ENCODE measurements at places on chromosomes 13 and 19.

GRCh38 chr13:25602176-25602575, 230.4 kb downstream of the ATP8A2 start:
- DNase-seq = no peak

DNA sequence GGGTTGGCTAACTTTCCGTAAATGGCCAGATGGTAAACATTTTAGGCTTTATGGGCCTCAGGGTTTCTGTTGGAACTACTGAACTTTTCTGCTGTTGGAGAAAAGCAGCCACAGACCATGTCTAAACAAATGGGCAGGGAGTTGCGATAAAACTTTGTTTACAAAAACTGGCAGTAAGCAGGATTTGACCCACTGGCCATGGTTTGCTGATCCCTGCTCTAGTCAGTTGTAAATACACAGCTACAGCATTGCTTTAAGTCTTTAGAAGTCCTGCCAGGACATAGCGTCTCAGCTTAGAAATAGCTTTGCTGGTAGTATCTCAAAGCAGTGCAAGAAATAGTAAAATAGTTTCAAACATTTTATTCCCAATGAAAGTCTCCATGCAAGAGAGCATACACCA, 88.4 kb downstream of the NALCN start:
- DNase-seq = no peak

- no peak for DNase-seq
These were observed 25.2 kb upstream of the KATNAL1 start for GRCh38 chr13:30332456-30333143.

DNA sequence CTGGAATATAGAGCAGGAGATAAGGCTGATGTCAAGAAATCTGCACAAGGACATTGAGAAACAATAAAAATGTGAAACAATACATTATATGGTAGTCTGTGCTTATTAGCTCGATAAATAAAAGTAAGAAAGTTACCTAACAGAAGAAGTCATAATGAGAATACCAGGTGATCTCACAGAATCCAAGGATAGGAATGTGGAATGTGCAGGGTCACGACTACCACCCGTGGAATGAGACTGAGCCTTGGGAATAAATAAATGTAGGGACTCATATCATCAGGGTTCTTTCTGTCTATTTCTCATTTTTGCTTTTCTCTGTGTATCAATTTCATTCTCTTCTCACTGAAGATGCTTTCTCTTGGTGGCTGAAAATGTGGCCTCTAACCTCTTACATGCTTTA, 26.0 kb upstream of the KBTBD7 start:
- DNase-seq = no peak

GRCh38 chr19:30326393-30326710, 45.8 kb upstream of the ZNF536 start:
- DNase-seq = no peak

DNA sequence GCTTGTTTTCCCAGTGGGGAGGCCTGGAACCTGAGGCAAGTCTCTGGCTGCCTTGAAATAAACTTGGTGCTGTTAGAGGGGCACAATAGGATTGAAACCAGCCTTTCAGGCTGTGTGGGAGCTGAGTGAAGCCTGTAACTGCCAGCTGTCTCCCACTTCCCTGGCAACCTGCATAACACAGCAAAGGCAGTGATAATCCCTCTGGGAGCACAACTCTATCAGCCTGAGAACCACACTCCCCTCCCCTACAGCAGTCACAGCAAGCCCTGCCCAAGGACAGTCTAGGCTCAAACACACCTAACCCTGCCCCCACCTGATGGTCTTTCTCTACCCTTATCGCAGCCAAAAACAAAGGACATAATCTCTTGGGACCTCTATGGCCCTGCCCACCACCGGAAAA, 683.8 kb upstream of the ATXN8OS start:
- DNase-seq = no peak

GRCh38 chr13:109787135-109787954, 962 bp upstream of the IRS2 start:
- DNase-seq = peak; percentile 49

DNA sequence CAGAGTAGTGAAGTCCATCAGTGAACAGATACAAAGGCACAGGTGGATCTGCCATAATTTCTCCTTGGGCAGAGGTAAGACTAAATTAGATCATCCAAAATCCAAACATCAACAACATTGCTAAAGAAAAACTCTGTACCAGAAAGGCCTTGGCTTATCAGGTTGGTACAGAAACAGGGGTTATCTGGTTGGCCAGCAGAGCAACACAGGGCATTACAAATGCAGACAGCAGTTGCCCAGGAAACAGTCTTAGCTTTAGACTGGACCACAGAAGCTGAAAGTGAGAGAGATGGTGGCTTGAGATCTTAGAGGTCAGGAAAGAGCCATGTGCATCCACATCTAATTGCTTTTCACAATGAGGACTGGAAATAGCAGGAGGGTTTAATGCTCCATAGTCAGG, 26.6 kb upstream of the DGKH start:
- DNase-seq = no peak

DNA sequence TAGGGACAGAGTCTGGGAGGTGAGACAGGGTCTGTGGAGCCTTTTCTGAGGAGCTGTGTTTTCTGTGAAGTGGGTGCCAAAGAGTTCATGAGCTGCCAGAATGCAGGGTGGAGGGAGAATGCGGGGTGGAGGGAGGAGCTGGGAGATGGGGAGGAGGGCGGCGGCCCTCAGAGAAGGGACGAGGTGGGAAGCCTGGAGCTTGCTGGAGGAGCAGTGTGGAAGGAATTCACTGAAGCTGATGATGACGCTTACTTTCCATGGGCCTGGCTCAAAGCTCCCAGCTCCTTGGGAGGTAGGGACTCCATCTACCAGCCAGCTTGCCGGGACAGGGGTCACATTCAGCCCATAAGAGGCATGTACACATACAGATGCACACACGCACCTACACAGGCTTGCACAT, 62.5 kb downstream of the MCF2L start:
- DNase-seq = no peak

- no peak for DNase-seq
These were observed 3.5 kb downstream of the PEG3 start for GRCh38 chr19:56837004-56837403.

GRCh38 chr19:37941782-37942515, 34.9 kb downstream of the SIPA1L3 start:
- DNase-seq = no peak

DNA sequence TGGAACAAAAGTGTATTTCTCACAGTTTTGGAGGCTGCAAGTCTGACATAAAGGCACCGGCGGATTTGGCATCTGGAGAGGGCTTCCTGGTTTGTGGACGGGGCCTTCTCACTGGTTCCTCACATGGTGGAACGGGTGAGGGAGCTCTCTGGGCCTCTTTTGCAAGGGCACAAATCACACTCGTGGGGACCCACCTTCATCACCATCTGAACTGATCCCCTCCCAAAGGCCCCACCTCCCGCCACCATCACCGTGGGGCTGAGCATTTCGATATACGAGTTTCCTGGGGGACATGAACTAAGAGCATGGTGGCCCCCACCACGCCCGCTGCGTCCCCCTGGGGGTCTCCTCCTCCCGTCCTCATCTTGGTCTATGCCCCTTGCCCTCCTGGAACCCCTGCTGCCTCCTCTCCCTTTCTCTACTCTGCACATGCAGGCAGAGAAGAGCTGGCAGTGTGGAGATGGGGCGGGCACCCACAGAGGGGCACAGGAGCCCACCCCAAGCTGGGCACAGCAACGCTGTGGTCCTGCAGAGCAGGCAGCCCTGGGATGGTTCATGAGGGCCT, 20.8 kb upstream of the SPACA7 start:
- DNase-seq = no peak

DNA sequence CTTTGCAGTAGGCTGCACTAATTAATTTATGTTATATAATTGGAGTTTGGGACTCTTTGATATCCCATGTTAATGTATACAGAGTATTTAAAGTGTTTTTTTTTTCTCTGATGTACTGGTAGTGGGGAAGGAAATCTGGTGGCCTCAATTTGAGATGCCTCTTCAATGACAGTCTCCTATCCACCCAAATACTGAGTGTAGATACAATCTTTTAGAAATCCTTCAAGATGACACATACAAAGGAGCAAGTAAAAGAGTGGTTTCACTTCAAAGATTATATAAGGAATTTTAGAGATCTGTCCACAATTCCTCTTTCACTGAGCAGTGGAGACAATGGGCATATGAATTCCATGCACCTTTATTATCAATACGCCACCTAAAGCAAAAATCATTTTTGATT, 15.1 kb downstream of the NALCN start:
- no peak for DNase-seq

- DNase-seq = no peak
These were observed 104.6 kb downstream of the COL4A2 start for GRCh38 chr13:110411688-110412059.

DNA sequence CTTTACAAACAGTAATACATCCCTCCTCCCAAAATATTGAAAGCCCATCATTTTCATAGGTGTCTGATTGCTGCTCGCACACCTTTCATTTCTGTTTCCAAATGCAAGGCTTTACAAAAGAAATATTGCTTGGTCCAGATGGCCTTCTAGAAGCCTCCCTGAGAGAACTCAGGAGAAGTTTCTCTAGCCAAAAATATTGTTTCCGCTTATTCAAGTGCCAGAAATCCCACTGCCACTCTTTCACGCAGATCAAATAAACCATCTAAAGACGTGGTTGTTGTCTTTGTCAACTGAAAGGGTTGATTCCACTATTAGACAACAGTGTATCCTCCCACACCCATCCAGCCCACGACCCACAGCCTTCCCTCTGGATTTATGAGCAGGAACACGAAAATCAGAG, 96.2 kb downstream of the ZIC5 start:
- DNase-seq = no peak

- DNase-seq = no peak
These were observed 809 bp downstream of the MISP start for GRCh38 chr19:751501-752341.

GRCh38 chr19:16034180-16034579, 42.1 kb upstream of the TPM4 start:
- no peak for DNase-seq

DNA sequence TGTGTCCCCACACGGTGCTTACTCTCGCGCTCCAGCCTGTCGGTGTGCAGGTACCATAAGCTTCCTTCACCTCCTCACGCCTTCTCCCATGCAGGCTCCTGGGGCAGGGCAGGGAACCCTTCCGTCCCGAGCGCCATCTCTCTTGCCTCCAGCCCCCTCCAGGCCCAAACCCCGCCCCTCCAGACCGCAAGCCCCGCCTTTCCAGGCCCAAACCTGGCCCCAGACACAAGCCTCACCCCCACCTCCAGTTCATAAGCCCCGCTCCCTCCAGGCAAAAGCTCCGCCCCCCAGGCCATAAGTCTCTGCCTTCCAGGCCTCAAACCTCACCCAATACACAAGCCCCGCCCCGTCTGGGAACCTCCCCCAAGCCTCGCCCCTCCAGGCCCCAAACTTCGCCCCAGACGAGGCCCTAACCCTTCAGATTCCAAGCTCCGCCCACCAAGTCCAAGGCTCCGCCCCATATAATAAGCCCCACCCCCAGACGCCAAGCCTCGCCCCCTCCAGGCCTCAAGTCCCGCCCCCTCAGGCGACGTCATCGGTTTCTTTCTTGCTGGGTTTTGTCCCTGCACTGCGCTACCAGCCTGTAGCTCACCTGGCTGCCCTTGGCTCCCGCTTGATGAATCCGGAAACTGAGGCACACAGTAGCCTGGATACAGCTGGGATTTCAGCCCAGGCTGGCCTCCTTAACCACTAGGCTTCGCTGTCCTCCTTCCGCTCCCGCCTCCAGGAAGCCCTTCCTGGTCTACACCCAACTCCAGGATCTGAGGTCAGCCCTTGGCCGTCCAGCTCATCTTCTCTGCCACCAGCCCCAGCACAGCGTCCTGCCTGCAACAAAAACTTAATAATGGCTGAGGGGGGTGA, 16.1 kb downstream of the MKNK2 start:
- DNase-seq = no peak

DNA sequence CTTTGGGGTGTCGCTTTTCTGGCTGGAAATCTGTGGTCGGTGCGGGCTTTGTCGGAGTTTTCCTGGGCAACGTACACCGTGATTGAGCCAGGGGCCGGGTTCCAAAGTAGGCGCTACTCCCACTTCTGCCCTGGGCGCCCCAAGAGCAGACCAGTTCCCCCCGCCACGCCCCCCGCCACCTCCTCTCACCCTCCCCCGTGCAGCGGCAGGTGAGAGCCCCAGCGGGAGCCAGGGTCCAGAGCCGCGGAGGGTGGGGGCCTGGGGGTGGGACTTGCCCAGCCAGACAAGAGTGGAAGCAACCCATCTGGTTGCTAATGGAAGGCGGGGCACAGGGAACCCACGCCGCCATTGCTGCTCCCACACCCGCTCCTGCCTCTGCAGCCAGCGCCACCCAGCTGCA, 2195.9 kb downstream of the PCDH9 start:
- no peak for DNase-seq

GRCh38 chr19:6033744-6034264, 55.9 kb upstream of the RANBP3 start:
- DNase-seq = no peak

GRCh38 chr19:7722231-7722651, 9.7 kb downstream of the CLEC4G start:
- no peak for DNase-seq

DNA sequence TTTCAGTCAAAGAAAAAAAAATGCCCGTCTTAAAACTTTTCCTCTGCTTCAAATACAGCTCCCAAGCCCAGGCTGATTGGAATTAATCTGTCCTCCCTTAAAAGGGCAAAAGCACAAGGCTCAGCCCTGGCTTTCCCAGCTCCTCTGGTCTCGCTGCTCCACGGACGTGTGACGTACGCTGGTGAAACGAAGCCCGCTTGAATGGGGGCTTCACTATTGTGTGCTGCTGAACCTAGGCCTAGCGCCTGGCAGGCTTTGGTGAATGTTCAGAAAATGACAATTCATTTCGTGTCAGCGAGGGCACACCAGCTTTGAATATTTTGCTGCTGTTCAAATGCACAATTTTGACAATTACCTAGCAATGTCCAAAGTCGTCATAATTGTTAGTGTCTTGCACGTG, 615 bp upstream of the ZNF135 start:
- no peak for DNase-seq

DNA sequence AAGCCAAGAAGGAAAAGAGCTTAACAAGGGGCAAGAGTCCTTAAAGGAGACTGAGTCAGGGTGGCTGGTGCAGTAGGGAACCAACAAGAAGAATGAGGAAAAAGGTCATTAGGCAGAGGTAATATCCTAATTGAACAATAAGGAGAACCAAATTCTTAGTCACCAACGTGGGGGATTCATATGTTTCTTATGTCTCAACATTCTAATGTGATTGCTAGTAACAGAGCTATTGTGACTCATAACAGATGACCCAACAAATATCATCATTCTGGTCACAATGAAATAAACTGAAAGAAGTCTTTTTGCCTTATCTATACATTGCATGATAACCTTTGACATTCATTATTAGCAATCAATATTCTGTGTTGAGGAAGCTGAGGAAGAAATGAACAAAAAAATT, 101.6 kb downstream of the RAP2A start:
- DNase-seq = no peak

GRCh38 chr13:112695121-112695520, 5.3 kb downstream of the ATP11A start:
- DNase-seq = no peak
